ENCODE measurements at places on chromosomes 6 and 20.

DNA sequence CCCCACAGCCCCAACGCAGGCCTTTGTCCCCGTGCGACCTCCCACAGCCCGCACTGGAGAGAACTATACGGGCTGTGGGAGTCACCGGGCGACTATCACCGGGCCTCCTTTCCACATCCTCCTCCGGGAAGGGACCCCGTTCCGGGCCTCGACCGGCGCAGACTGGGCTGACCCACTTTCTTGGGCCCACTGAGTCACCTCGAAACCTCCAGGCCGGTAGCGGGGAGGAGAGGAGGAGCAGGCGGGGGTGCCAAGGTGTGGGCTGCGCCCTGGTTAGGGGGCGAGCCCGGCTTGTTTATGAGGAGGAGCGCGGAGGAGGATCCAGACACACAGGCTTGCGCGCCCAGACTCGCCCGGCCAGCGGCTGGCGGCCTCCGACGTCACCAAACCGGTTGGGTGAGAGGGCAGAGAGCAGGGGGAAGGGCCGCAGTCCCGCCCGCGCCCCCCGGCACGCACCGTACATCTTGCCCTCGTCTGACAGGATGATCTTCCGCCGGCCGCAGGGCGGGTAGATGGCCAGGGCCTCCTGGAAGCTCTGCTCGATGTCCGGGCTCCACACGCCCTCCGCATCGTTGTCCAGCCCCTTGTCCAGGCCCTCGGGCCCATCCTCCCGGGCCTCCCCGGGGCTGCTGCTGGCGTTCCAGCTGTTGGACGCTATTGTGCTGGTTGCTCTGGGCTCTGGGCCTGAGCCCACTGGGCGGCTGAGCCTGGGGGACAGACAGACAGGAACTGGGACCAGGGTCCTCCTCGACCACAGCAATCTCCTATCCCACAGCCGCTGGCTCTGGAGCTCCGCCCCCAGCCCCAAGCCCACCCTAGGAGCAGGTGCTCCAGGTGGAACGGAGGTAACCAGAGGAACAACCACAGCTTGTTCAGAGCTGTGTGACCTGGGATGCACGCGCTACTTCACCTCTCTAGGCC, 10.6 kb downstream of the TEAD3 start:
- DNase-seq: no peak

DNA sequence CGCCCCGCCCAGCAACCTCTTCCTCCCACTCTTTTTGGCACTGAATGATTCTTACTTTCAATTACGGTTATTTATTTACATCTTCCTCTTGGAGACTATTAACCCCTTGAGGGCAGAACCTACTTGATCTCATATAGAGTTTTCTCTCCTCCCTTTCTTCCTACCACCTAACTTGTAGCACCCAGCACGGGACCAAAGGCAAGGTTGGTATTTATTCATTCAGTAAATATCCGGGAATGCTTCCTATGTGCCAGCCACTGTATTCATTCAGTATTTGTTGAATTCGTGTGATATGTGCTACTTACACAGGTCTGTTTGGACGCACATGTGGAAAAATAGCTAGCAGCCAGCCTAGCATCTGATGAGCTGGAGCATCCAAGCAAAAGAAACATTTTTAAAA, 1.3 kb upstream of the CNKSR3 start:
- no peak for DNase-seq

- DNase-seq: peak; percentile 62
These were observed 68.7 kb upstream of the STMND1 start for GRCh38 chr6:17032988-17033634.

DNA sequence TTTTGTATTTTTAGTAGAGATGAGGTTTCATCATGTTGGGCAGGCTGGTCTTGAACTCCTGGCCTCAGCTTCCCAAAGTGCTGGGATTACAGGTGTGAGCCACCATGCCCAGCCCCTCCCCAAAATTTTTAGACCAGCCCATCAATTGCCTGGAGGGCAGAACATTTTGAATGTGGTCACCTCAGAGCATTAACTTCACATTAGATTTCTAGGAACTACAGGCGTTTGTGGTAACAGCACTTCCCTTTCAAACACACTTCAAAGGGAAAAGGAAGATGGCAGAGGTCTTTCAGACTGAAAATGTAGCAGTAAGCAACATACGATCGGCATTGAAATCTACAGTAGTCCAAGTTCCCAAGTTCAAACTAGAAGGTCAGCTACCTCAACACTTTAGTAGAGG, 12.3 kb upstream of the SLA2 start:
- DNase-seq: no peak

- peak; percentile 32 for DNase-seq
These were observed 110.3 kb downstream of the BCAS1 start for GRCh38 chr20:53959911-53960578.

GRCh38 chr6:58113960-58114359, 796.5 kb downstream of the PRIM2 start:
- DNase-seq: no peak

All from T1000 (cell line).